ENCODE measurements at places on chromosomes 3 and 15.

DNA sequence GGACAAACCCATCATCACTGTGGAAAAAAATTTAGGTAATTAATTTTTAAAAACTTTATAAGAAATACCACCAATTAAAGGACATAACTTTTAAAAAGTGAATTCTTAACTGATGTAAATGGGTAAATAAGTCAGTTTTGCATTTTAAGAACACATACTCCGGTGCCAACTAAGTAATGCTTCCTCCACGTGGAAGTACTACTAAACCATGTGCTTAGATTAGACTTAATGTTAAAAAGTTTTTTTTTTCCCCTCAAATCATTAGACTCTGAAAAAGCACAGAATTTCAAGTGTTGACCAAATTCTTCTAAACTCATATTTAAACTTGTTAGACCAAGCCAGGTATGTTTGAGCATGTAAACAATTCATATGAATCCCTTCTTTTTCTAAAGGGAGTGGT is 242.0 kb downstream of the NFKBIZ start:
- no peak for DNase-seq

DNA sequence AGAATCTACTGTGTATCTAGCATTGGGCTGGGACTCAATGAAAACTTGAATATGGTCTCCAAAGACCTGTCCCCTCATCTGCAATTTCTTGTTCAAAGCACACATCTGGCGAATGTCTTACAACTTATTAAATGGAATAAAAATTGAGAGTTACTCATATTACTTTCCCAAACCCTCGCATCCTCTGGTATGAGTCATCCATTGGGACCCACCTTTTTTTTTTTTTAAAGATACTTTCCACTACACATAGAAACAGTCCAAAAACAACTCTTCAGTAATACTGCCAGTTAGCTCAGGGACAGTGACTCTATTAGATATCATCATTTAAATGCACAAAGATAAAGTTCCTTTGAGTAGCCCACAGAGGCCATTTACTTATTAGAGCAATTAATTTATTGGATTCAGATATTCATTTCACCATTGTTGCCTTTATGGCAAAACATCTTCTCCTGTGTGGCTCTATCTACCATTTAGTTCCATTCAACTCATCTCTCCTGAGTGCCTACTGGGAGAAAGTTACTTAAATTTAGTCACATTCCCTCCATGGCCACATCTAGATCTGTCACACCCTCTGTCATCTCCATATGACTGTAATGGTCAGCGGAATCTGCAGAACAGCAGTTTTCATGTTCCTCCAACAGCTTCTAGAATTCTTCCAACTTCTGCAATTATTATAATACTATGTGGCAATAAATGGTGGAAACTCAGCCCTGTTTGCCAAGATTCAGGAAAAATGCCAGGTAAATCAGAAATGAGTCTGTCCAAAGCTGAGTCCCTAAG is 77.9 kb upstream of the ARHGEF3 start:
- no peak for DNase-seq

- DNase-seq, result no peak
Observed at GRCh38 chr3:138354376-138354775, 6.0 kb downstream of the MRAS start.

DNA sequence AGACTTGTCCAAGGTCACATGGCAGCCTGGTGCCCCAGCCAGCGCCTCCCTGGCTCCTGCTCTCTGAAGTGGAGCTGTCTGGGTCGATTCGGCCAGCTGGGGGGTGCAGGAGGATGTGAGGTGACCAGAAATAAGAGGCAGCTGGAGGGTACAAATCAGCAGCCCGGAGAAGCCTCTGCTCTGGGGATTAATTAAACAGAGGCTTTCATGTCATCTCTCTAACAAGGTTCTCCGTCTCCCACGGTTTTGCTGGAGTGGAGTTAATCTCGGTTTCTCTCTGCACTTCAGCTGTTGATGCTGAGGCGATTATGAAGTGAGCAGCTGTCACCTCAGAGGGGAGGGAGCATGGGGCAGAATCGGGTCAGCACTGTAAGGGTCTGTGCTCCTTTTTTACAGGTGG is 236.8 kb downstream of the TLE3 start:
- no peak for DNase-seq

DNA sequence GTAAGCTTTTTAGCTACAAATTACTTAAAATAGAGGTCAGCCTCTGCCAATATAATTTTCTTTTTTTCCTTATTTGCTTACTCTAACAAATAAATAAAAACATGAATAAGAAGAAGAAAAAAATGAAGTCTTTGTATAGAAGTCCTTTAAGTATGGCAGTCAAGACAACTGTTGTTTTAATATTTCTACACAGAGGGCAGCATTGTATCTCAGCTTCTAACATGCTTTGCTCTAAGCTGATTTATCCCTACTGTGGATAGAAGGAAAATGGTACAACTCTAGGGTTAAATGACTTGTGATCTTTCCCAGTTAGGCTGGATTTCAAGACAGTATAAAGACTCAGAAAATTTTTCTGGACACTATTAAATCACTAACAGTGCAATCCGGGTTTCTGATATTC is 104.3 kb upstream of the MEIS2 start:
- no peak for DNase-seq

DNA sequence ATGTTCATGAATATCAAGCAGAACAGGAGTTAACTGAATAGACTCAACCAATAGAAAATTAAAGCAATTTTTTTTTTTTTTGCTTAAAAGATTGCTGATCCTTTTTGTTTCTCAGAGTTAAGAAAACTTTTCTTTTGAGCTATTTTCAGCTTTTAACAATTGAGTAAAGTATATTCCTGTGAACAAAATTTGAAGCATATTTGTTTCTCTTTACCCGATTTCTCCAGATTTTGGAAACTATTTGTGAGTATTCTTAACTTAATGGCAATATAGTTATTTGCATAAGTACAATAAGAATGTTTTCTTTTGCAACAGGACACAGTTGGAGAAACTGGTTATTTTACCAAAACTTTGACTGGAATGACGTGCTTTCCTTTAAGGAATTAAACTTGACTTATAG is 53.4 kb upstream of the C15orf39 start:
- DNase-seq, result no peak

DNA sequence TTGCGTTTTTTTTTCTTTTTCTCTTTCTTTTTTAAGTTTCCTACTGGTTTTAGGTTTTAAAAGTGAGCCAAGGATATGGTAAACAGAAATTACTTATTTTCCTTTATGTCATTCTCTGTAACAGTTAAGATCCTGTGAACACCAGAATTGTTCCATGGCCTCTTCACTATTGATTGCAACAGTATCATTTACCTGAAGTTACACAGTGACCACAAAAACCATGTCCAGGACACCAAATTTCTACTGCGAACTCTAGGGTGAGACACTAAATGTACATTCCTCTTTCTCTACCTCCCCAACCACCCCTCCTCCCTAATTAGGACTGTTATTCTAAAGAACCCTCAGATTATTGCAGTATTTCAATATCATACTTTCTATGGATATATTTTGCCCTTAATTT is 280.9 kb downstream of the FOXP1 start:
- no peak for DNase-seq
